A549 treated with Mapracorat at 1 μM for 4 hours (cell line): ENCODE measurements at places on chromosomes 5 and 9. TPM values are rescaled to one million over a fixed set of nuclear protein-coding genes. Genes with fewer than 3 reads are reported as not detected.

The RANBP6 gene
- total RNA-seq = 10.3 to 15.0 TPM (median 14.2 TPM) in 5 replicates

The GCNT4 gene
- total RNA-seq = 0.27 to 0.40 TPM (median 0.36 TPM) in 5 replicates

The NIPAL4 gene
- total RNA-seq = 10.0 to 15.1 TPM (median 11.9 TPM) in 5 replicates

The RAD50 gene
- total RNA-seq = 26.0 to 33.7 TPM (median 28.7 TPM) in 5 replicates

The CARTPT gene
- not detected in 5 replicates for total RNA-seq

The CNTNAP3B gene
- 12.4 to 17.5 TPM (median 14.8 TPM) in 5 replicates for total RNA-seq

The ADAMTSL1 gene
- 0.07 to 0.13 TPM (median 0.09 TPM) in 3 of 5 replicates, not detected in the others for total RNA-seq

The GPR151 gene
- total RNA-seq = not detected in 5 replicates

The SKIC3 gene
- 18.4 to 24.7 TPM (median 22.7 TPM) in 5 replicates for total RNA-seq

The GABBR2 gene
- total RNA-seq = 0.08 to 0.57 TPM (median 0.13 TPM) in 5 replicates

The PKD2L2 gene
- total RNA-seq = 0.07 TPM in 1 of 5 replicates, not detected in the others

The LCN1 gene
- not detected in 5 replicates for total RNA-seq

The PPP3R2 gene
- not detected in 5 replicates for total RNA-seq

The GARIN3 gene
- total RNA-seq = not detected in 5 replicates

The CKMT2 gene
- total RNA-seq = not detected in 5 replicates

The ACOT12 gene
- 0.23 TPM in 1 of 5 replicates, not detected in the others for total RNA-seq

The IL33 gene
- 0.23 to 0.63 TPM (median 0.33 TPM) in 5 replicates for total RNA-seq

The FOXD4L4 gene
- 0.08 TPM in 1 of 5 replicates, not detected in the others for total RNA-seq

The ANKRD55 gene
- 0.06 TPM in 1 of 5 replicates, not detected in the others for total RNA-seq

The TUT7 gene
- total RNA-seq = 9.6 to 12.6 TPM (median 11.3 TPM) in 5 replicates

The HMMR gene
- 21.3 to 28.0 TPM (median 25.2 TPM) in 5 replicates for total RNA-seq

The LRRTM2 gene
- total RNA-seq = not detected in 5 replicates

The FGF10 gene
- total RNA-seq = not detected in 5 replicates

The LCN9 gene
- total RNA-seq = not detected in 5 replicates

The PRKACG gene
- total RNA-seq = not detected in 5 replicates

The SPATA31A3 gene
- total RNA-seq = not detected in 5 replicates

The FGD3 gene
- 0.08 to 0.55 TPM (median 0.37 TPM) in 5 replicates for total RNA-seq

The DMRT3 gene
- total RNA-seq = not detected in 5 replicates

The OR1Q1 gene
- total RNA-seq = not detected in 5 replicates

The IL31RA gene
- 1.0 to 1.5 TPM (median 1.3 TPM) in 5 replicates for total RNA-seq

The RNF208 gene
- 1.1 to 2.1 TPM (median 1.8 TPM) in 5 replicates for total RNA-seq

The KIF4B gene
- 0.02 TPM in 1 of 5 replicates, not detected in the others for total RNA-seq

The FBP2 gene
- not detected in 5 replicates for total RNA-seq

The IL13 gene
- 0.11 to 0.14 TPM in 2 of 5 replicates, not detected in the others for total RNA-seq

The GKAP1 gene
- 4.2 to 5.7 TPM (median 4.4 TPM) in 5 replicates for total RNA-seq

The GARNL3 gene
- total RNA-seq = 1.7 to 3.2 TPM (median 1.8 TPM) in 5 replicates

The WHRN gene
- 5.0 to 8.2 TPM (median 6.9 TPM) in 5 replicates for total RNA-seq

The PCDHB9 gene
- total RNA-seq = 0.03 to 0.26 TPM (median 0.05 TPM) in 3 of 5 replicates, not detected in the others

The GABRG2 gene
- not detected in 5 replicates for total RNA-seq
